ENCODE measurements at places on chromosomes 5 and 9.
A peak's percentile ranks its signal among the peaks of the same experiment; 100 is the strongest.

GRCh38 chr9:133402689-133403088 lies 15.1 kb downstream of the REXO4 start:
- no peak for DNase-seq

GRCh38 chr9:124216474-124217176 lies 41.1 kb upstream of the NEK6 start:
- no peak for DNase-seq

DNA sequence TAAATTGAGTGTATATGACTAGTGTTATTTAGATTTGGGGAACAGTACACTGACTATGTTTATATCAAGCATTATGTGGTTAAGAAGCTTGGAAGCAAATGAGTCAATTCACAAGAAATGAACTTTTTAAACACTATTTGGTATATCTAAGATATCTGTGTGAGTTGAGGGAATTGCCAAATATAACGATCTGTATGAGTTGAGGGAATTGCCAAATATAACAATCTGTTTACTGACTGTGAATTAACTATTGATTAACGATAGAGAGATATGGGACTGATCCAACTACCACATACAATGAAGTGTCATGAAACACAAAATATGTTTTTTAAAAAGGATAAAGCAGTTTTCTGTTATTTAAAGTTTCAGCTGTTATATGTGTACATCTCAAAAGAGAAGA lies 301.4 kb downstream of the TENT4A start:
- no peak for DNase-seq

DNA sequence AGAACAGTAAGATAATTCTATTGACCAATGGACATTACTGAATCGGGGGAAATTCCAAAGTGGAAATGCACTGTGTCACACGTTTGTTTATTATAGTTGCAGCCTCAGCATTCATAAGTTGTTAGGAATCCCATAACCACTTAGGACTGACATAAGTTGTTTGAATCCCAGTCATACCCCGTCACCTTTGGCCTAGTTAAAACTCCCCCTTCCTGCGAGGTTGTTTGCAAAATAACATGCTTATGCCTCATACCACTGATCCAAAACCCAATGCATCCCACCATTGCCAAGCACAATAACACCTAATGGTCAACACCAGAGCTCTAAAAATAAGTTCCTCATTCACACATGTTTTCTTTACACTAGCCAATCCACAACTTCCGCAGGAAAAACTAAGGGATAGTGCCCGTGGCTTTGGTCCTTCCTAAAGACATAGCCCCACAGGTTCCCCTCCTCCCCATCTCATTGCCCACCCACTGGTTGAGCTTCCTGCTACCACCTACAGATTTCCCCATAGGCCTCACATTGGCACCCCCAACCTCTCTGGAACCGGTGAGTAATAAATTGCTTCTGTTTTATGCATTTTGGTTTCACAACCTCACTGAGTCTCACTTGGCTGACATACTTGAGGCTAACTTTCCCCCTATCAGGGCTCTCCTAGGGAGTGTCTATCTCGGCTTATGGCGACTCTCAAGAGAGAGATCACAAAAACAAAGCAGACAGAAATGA lies 42.3 kb upstream of the MUSK start:
- no peak for DNase-seq

GRCh38 chr9:71608021-71608420 lies 160.3 kb downstream of the CEMIP2 start:
- no peak for DNase-seq

DNA sequence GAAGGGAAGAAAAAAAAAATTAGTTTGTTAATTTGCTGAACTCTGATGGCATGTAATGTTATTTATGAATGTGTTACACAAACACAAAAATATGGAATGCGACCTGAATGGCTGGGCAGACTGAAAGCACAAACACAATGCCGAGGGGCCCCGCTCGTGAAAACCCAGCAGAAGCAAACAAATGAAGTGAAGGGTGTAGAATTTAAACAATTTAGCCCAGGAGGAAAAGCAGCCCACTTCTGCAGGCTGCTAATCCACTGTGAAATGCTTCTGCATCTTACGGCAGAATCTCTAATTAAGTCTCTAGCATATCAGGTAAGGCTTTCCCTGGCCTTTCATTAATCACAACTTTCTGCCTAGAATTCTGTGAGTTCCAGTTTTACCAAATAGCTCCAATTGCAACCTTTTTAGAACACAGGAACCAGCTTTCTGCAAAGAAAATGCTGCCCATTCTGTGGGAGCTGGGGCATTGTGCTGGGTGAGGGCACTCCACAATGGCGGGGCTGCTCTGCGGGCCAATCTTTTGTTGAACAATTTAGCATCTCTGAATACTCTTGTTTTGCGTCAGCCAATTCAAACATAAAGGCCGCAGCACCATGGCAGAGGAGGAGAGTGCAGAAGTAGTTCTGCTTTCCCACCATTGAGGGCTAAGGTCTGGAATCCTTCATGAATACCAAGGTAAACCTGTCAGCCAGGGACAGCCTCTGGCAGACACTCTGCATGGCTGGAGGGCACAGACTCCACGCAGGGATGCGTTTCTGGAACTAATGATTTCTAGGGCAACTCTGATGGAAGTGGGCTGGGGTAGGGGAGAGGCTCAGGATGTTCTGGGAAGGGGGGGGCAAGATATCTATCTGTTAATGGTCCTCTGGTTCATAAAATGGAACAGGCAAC lies 66.4 kb downstream of the PTCH1 start:
- no peak for DNase-seq

GRCh38 chr9:81521892-81522291 lies 167.5 kb downstream of the TLE1 start:
- DNase-seq = no peak

GRCh38 chr9:123373946-123374345 lies 17.9 kb downstream of the CRB2 start:
- DNase-seq = no peak

GRCh38 chr9:11962327-11962726 lies 730.9 kb upstream of the TYRP1 start:
- no peak for DNase-seq

GRCh38 chr9:34796924-34797323 lies 87.0 kb upstream of the CCL21 start:
- no peak for DNase-seq

DNA sequence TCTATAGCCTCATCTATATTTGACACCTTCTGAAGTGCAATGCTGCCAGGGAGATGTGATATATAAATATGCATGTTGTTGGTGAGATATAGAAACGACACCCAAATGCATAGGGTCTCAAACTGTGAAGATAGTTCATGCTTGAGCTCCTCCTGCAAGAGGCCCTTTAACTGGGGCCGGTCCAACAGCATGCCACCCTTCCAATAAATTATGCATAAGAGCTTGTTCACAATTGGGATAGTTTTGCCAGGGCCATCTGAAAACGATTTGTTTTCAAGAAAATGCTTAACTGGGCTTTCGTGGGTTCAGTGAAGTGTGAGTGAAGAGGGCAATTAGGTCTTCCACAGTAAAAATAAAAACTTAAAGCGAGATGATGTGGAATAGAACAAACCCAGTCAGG lies 424.2 kb upstream of the WWC1 start:
- no peak for DNase-seq

GRCh38 chr5:90915393-90915792 lies 356.8 kb downstream of the ADGRV1 start:
- no peak for DNase-seq

DNA sequence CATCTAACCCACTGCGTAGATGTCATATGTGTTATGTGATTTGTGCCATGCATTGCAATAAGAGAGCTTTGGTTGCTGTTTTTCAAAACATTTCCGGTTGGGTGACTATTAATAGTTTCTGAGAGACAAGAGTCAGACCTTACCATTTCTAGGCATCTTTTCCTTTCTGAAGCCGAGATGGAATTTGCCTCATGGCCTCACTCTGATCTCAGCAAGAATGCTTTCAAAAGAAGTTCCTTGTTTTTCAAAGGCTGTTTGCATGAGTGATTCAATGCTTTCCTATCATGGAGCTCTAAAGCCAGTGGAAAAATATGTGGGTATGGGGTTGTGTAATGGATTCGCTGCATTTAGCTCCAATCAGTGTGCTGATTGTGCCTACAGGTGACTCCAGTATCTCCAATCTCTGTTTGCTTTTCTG lies 203.1 kb upstream of the PPP1R2B start:
- DNase-seq = no peak

GRCh38 chr5:169801324-169801777 lies 164.3 kb downstream of the DOCK2 start:
- no peak for DNase-seq

DNA sequence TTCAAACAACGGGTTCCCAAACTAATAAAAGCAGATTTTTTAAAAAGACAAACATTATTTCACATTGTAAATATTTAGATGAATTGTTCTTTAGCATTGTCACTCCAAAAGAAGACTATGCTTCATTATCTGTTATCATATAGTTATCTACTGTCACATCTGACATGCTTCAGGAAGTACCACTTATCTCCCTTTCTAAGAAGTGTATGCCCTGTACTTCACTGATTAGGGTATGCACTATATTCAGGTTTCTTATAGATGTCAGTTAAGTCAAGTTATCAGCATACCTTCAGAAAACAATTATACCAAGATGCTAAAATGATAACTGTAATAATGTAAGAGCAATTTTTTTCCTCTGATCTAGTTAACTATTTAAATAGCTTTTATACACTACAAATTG lies 40.4 kb downstream of the LMBRD2 start:
- no peak for DNase-seq

DNA sequence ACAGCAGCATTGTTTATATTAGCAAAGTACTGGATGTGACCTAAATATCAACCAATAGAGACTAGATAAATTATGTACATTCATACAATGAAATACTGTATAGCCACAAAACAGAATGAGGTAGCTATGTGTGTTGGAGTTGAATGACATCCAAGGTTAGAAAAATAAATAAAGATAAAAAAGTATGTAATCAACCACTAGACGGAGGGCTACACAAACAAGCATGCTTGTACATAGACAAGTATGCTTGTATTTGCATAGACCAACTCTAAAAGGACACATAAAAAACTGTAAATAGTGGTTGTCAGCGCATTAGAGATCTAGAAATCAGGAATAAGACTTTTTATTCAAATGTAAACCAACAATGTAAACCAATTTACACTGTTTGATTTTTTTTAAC lies 3.0 kb downstream of the FEM1C start:
- no peak for DNase-seq

GRCh38 chr5:149228618-149229297 lies 42.9 kb upstream of the AFAP1L1 start:
- DNase-seq = peak; percentile 67

DNA sequence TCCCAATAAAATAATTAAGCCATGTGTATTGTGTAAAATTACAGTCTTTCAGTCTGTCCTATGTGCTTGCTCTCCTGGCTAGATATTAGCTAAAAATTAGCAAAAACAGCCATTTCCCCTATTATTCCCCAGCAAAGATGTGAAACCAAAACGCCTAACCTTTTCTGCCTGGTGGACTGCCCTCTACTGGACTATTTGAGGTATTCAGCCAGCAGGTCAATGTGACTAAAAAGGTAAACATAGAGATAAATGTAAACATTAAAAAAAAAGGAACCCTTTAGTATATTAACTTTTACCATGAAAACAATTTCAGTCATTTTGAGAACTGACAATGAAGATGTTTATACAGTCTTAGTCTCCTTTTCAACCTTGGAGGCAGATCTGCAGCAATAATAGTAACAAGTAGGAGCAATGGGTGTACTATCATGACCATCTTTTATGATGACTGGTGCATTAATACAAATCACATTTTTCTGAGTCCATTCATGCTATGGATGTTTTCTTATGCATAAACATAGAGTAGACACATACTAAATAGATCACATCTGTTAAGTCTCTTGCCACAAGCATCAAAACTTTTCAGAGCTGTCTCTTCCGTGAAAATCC lies 10.1 kb downstream of the ATG12 start:
- no peak for DNase-seq

- DNase-seq = no peak
Measured at GRCh38 chr9:106783121-106783520, 79.8 kb upstream of the ZNF462 start.

DNA sequence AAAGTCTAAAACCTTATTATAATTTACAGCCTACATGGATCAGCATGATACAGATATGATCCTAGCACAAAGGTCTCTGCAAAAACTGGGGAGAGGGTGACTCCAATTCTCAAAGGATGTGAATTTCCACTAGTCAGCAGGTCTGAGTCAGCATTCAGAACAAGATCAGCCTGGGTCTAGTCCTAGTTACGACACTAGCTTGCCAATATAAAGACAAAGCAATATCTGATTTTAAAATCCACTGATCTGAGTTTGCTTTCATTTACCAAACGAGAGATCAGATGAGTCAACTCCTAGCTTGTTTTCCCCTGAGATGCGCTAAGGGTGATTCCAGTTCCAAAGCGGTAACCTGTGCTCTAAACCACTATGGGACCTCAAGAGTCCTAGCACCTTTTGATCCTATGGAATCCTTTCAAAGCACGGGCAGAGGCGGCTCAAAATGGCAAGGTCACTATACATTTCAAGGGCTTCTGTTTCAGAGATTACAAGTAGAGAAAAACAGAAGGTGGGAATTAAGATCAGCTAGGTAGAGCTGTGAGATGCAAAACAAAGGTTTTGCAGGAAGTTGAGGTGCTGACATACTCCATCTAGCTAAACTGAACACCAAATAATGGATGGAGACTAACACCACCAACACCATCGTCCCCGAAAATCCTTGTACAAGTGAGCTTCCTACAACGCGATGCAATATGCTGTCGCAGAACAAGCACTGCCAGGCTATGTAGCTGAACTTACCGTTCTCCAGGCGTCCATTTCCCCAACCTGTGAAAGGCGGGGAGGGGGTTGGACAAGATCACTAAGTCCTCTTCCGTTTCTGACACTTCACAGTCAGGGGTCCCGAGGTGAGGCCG lies 906 bp downstream of the SLC25A51 start:
- no peak for DNase-seq

DNA sequence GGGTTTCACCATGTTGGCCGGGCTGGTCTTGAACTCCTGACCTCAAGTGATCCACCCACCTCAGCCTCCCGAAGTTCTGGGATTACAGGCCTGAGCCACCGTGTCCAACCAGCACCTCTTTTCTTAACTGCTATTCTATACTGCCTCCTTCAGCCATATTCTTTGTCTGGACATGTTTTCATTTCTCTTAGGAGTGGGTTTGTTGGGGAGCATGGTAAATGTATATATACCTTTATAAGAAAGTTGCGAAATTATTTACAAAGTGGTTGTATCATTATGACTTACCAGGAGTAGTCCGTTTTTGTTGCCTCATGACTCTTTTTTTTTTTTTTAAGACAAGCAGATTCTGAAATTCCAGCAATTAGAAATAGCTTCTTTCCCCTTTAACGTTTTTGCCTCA lies 38.7 kb downstream of the CDC42SE2 start:
- DNase-seq = no peak

GRCh38 chr5:110752953-110753352 lies 14.1 kb downstream of the SLC25A46 start:
- no peak for DNase-seq

All from fibroblast of skin of left biceps (primary cell).